ENCODE measurements at places on chromosomes 2 and 18. TPM values are rescaled to one million over a fixed set of nuclear protein-coding genes. Genes with fewer than 3 reads are reported as not detected.

Gene CPO
- 1.6 TPM for total RNA-seq

Gene ITPRIPL1
- total RNA-seq: 6.3 TPM

Gene NAT8
- total RNA-seq: not detected

Gene ATP8B1
- 16.6 TPM for total RNA-seq

Gene ACVR1C
- total RNA-seq: 0.10 TPM

Gene IL18R1
- total RNA-seq: 4.5 TPM

Gene C2orf80
- total RNA-seq: not detected

Gene KANSL1L
- 53.6 TPM for total RNA-seq

Gene TBC1D8
- total RNA-seq: 32.4 TPM

Gene DCC
- 5.5 TPM for total RNA-seq

Gene SMYD1
- 308 TPM for total RNA-seq

Gene ANKRD30B
- not detected for total RNA-seq

Gene ABCB11
- not detected for total RNA-seq

Gene TOGARAM2
- total RNA-seq: 0.82 TPM

Gene NOSTRIN
- 6.9 TPM for total RNA-seq

Gene ASB18
- 3.5 TPM for total RNA-seq

Gene HAUS1
- total RNA-seq: 56.6 TPM

Gene RGPD6
- 54.0 TPM for total RNA-seq

Gene MLPH
- total RNA-seq: 10.3 TPM

Gene CCDC142
- 18.0 TPM for total RNA-seq

Gene SMARCAL1
- 16.3 TPM for total RNA-seq

Gene MEIS1
- total RNA-seq: 72.7 TPM

Gene MOCOS
- 0.31 TPM for total RNA-seq

Gene LHCGR
- total RNA-seq: 0.51 TPM

Gene PREB
- 52.6 TPM for total RNA-seq

Gene NCKAP5
- total RNA-seq: 18.4 TPM

Gene NTSR2
- total RNA-seq: not detected

Gene PROM2
- total RNA-seq: 12.6 TPM

Gene ELOA2
- total RNA-seq: not detected

Gene RFTN2
- total RNA-seq: 20.4 TPM

Gene ORC2
- 22.1 TPM for total RNA-seq

Gene RGPD4
- total RNA-seq: not detected

Gene SLC14A1
- total RNA-seq: 4.0 TPM

Gene ASIC4
- 0.10 TPM for total RNA-seq

Gene SMCHD1
- total RNA-seq: 143 TPM

Gene KCNK3
- total RNA-seq: 1.1 TPM

Gene UGT1A5
- total RNA-seq: 0.51 TPM

Gene DSEL
- total RNA-seq: 23.4 TPM

Gene SCYGR6
- not detected for total RNA-seq

Gene ASNSD1
- total RNA-seq: 67.1 TPM

Gene GKN2
- total RNA-seq: not detected

Gene RBM44
- total RNA-seq: 4.0 TPM

Gene KCNJ3
- total RNA-seq: 1.6 TPM

Gene TCF7L1
- 11.1 TPM for total RNA-seq

Gene ARL4C
- 6.8 TPM for total RNA-seq

Gene CLASP1
- 163 TPM for total RNA-seq

Gene KCNIP3
- 8.8 TPM for total RNA-seq

Gene C2orf15
- 0.92 TPM for total RNA-seq

Gene IL1R2
- 5.7 TPM for total RNA-seq

Gene DLX1
- 2.4 TPM for total RNA-seq
